Adipose tissue (tissue), 3 donors: ENCODE measurements at places on chromosomes 4 and X. TPM values are rescaled to one million over a fixed set of nuclear protein-coding genes. Genes with fewer than 3 reads are reported as not detected.

Gene NELFA
- 16.9 TPM for polyA plus RNA-seq

Gene PRR32
- polyA plus RNA-seq: not detected

Gene CNKSR2
- 2.0 TPM for polyA plus RNA-seq

Gene MAGED1
- 28.6 TPM for polyA plus RNA-seq

Gene PDE5A
- polyA plus RNA-seq: 7.1 TPM

Gene SLC34A2
- polyA plus RNA-seq: 0.40 TPM

Gene CTAG2
- polyA plus RNA-seq: 8.5 TPM

Gene MTCP1
- 31.0 TPM for polyA plus RNA-seq

Gene ATP1B4
- not detected for polyA plus RNA-seq

Gene DGAT2L6
- not detected for polyA plus RNA-seq

Gene RHOXF2
- not detected for polyA plus RNA-seq

Gene MAGEC2
- not detected for polyA plus RNA-seq

Gene MMAA
- 5.2 TPM for polyA plus RNA-seq

Gene GPR82
- 0.03 TPM for polyA plus RNA-seq
